NCI-H187 (cell line): ENCODE measurements at places on chromosomes 12 and 14.

DNA sequence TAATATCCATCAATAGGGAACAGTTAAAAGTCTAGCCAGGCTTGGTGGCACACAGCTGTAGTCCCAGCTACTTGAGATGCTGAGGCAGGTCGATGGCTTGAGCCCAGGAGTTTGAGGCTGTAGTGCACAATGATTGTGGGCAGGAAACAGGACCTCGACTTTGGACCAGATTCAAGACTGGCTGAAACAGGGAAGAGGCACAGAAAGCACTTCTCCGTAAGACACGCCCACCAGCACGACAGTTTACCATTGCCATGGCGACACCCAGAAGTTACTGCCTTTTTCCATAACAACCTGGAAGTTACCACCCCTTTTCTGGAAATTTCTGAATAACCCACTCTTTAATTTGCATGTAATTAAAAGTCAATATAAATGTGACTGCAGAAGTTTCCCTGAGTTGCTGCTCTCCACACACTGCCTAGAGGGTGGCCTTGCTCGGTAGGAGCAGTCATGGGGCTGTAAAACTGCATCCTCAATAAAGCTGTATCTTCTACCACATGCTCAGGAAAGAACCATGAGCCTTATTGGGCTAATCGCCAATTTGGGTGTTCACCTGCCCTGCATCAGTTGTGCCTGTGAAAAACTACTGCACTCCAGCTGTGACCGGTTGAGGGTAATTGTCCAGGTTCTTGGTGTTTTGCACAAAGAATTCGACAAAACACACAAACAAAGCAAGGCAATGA is 4.6 kb upstream of the LRRC23 start:
- no peak for DNase-seq

GRCh38 chr14:83548061-83548839 is 1981.7 kb upstream of the FLRT2 start:
- DNase-seq: no peak

DNA sequence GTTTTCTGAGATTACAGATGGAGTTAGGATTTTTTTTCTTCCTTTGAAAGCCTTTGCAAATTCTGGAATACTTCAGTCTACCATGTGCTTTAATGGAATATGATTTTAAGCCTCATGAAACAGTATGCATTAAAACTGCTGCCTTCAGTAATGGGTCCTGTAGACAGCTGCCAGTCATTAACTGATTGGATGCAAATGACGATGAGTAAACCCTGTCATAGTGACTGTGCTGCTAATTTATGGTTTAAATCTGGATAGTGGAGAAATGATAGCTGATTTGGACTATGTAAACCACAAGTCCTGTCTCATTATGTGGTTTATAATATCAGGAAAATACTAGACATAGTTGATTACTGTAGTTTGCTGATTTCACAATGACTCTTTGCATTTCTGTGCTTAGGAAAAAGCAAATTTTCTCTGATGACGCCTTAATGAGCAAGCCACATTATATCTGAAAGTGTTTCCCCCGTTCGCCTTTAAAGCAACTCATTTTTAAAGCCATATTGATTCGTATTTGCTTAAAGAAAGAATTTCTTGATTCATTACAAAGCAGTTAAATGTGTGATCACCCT is 217.6 kb downstream of the TMTC2 start:
- no peak for DNase-seq

DNA sequence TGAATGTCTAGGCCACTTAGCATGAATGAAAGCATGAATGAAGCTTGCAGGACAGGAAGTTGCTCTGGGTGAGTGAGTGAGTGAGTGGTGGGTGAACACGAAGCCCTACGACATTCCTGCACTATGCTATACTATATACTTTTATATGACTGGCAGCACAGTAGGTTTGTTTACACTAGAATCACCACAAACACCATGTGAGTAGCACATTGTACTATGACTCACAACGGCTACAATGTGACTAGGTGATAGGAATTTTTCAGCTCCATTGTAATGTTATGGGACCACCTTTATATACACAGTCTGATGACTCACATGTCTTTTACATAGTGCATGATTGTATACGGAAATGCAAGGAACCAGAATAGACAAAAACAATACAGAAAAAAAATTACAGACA is 1480.2 kb downstream of the AACS start:
- DNase-seq: no peak

DNA sequence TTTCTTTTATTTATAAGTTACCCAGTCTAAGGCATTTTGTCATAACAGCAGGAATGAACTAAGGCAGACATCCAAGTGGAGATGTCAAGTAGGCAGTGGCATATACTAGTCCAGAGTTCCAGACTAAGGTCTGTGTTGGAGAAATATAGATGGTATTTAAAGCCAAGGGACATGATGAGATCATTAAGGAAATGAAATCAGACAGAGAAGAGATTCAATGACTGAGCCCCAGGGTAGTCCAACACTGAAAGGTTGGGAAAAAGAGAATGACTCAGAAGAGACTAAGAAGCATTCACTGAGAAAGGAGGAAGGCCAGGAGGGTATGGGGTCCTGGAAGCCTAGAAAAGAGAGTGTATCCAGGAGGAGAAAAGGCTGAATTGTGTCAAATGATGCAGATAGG is 442.2 kb upstream of the CCDC196 start:
- no peak for DNase-seq

DNA sequence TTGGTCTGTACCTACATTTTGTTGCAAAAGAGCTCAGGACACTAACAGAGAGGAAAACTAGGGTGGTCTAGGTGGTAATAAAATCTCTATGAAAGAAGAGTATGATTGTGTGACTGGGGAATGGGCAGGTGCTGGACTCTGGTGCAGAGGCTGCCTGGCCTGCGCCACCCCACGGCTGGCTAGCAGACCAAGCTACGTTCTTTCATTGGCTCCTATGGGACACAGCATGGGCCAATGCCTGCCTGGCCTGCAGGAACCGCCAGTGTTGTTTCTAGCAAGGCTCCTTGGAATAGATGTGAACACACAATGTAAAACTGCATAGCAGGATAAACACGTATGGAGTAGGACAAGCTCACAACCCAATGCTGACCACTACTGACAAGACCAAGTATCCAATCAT is 51.7 kb upstream of the CORO1C start:
- DNase-seq: no peak

DNA sequence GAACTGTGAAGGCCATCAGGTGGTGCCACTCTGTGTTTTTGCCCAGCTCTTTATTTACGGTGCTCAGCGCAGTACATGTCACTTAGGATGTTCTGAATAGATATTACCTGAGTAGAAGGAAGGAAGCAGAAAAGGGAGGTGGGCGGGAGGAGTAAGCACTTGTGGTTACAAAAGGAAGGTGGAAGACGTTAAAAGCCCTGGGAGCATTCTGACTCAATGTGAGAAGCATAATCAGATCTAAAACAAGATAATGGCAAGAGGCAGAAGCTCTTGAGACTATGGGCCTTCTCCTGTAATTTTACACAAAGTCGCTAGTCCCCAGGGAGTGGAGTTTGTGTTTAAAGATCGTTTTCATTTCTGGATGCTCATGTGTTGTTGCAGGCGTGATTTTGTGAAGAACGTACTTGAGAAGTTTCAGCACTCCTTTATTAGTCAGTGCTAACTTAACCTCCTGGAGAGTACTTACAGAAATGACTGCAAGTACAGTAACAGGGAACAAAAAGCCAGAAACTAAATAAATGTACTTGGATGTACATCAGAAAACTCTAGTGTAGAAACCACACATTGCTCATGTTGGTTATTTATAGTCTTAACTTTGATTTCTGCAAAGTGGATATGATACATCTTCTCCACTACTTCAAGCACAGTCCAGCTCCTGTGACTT is 1523.5 kb downstream of the AACS start:
- no peak for DNase-seq

GRCh38 chr12:3705354-3705675 is 47.6 kb downstream of the CRACR2A start:
- DNase-seq: no peak

DNA sequence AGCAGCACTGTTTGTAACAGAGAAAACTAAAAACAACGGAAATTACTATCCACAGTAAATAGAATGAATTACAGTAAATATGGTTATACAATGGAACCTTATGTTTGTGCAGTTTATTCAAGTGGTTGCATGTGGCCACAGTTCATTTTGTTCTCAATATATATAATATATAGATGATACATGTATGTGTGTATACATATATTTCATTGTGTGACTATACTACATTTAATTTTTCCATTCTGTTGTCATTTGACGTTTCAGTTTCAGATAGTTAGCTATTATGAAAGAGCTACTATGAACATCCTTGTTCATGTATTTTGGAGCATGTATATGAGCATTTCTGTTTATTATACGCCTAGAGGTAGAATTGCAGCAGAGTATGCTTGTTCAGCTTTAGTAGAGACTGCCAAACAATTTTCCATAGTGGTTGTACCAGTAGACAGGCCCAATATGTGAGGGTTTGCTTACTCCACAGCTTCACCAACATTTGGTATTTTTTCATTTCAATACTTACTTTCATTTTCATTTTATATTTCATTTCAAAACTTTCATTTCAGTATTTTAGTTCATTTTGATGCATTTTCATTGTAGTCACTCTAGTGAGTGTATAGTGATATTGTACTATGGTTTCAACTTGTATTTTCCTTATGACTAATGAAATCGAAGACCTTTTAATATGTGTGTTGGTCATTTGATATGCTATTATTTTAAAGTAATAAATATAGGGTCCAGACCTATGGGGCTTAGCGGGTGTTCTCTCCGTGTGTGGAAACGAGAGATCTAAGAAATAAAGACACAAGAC is 141.5 kb upstream of the FGD4 start:
- DNase-seq: no peak

- DNase-seq: no peak
Measured at GRCh38 chr14:55684956-55685584, 105.1 kb downstream of the KTN1 start.

GRCh38 chr14:24966579-24966964 is 83.4 kb downstream of the STXBP6 start:
- DNase-seq: no peak

DNA sequence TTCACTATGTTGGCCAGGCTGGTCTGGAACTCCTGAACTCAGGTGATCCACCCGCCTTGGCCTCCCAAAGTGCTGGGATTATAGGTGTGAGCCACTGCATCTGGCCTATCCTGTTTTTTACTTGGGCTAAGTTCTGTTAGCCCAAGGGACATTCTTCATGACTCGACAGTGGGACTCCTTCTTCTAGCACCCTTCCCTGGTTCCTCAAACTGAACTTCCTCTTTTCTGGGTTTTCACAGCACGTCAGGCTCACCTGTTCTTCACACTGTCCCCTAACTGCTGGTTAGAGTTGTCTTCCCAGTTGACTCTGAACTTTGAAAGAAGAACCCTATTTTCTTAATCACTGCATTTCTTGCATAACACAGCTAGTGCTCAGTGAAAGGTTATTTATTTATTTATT is 22.5 kb downstream of the CABP1 start:
- DNase-seq: no peak

- no peak for DNase-seq
Measured at GRCh38 chr14:88488081-88488480, 66.7 kb downstream of the PTPN21 start.

GRCh38 chr14:34093883-34094282 is 143.0 kb upstream of the EGLN3 start:
- DNase-seq: no peak

GRCh38 chr12:75581515-75581914 is 70.1 kb upstream of the KRR1 start:
- no peak for DNase-seq
